ENCODE measurements at places on chromosomes 2 and 18.
A peak's percentile ranks its signal among the peaks of the same experiment; 100 is the strongest.

GRCh38 chr2:31333527-31334183 is 80.9 kb downstream of the XDH start:
- DNase-seq = peak; percentile 85

DNA sequence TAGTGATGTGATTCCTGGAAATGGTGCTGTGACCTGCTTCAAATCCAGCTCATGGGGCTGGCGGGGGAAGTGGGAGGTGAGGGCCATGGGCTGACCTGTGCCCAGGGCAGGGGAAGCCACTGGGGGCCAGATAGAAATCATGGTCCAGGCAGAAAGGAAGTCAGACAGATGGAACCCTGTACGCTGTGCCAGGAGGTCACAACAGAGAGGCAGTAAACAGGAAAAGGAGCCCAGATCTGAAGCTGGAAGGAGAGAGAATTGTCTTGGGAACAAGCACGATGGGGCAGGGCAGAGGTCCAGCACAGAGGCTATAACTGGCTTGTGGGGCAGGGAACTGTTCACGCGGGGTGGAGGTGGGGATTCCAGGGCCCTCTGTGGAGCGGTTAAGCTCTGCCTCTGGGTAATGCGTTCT is 76.0 kb downstream of the RNF144A start:
- DNase-seq = no peak

DNA sequence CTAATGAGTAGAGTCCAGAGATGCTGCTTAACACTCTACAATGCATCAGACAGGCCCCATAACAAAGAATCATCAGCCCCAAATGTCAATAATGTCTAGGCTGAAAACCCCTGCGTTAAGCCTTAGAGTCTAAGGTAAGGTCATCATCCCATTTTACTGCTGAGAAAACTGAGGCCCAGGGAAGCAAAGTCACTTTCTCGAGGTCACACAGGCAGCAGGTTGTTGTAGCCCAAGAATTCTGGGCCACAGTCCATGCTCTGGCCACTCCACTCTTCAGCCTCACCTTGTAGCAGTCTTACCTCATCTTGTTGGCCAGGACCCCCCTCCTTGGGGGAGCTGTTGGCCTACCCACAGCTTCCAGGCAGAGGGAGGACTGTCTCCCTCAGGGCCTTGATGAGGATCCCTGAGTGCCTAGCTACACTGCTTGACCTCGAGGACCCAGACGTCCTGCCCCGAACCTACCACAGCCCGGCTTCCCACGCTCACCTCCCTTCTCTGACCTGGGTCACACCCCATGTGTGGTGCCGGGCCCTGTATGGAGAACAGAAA is 54.4 kb downstream of the SMAD7 start:
- DNase-seq = no peak

- DNase-seq = no peak
Measured at GRCh38 chr2:74425523-74425922, 4.0 kb downstream of the WDR54 start.

- DNase-seq = no peak
Measured at GRCh38 chr18:25279556-25279955, 72.4 kb downstream of the ZNF521 start.

- no peak for DNase-seq
Measured at GRCh38 chr2:137237055-137237454, 471.7 kb downstream of the THSD7B start.

DNA sequence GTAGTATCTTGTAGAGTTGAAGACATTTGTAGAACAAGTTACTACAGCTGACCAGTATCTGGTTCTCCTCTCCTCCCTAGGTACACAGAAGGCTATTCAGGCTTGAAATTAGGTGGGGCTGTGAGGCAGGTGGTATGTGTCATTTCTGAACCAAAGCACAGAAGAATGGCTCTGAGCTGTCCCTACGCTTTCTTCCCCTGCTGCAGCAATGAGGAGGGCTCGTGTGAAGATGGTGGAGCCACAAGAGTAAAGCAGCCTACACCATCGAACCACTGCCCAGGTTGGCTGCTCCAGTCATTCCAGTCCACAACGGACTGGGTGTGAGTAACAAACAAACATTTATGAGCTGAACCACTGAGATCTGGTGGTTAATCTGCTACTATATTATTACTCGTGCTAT is 148.9 kb downstream of the DTNB start:
- DNase-seq = no peak

GRCh38 chr18:76709659-76710645 is 112.4 kb upstream of the ZNF236 start:
- DNase-seq = peak; percentile 42

DNA sequence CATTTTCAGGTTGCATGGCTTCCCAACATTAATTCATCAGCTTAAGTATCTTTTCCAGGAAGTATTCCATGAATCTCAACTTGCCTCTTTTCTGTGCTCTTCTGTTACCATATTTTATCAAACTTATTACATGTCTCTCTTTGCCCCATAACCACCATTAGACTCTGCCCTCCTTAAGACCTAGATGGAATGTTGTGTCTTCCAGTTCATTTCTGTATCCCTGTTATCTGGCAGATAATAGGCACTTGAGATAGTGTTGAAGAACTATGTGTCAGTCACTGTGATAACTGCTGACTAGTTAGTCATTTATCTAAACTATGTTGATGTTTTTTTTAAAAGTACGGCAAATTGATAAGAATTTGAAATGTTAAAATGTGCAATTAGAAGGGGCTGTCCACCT is 41.8 kb downstream of the GLS start:
- no peak for DNase-seq

- no peak for DNase-seq
Measured at GRCh38 chr18:53028565-53028964, 688.6 kb downstream of the DCC start.

GRCh38 chr2:71884303-71885042 is 263.2 kb downstream of the CYP26B1 start:
- no peak for DNase-seq

- no peak for DNase-seq
Measured at GRCh38 chr2:61660511-61661388, 122.6 kb upstream of the XPO1 start.

- DNase-seq = no peak
Measured at GRCh38 chr2:163733956-163734355, 1.9 kb downstream of the FIGN start.

DNA sequence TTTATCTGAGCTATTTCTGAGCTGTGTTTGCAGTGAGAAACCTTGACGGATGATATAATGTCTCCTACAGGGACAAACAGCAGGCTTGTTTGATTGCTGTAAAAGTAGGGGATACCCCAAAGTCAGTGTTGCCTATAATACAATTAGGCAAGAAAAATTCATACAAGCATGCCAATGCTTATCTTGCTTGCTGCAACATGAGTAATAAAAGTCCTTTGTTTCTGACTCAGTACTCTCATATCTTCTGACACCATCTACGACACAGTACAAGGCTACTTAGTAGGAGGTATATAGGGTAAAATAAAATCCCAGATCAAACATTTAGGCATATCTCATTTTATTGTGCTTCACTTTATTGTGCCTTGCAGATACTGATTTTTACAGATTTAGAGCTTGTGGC is 33.0 kb downstream of the ERBB4 start:
- DNase-seq = no peak

DNA sequence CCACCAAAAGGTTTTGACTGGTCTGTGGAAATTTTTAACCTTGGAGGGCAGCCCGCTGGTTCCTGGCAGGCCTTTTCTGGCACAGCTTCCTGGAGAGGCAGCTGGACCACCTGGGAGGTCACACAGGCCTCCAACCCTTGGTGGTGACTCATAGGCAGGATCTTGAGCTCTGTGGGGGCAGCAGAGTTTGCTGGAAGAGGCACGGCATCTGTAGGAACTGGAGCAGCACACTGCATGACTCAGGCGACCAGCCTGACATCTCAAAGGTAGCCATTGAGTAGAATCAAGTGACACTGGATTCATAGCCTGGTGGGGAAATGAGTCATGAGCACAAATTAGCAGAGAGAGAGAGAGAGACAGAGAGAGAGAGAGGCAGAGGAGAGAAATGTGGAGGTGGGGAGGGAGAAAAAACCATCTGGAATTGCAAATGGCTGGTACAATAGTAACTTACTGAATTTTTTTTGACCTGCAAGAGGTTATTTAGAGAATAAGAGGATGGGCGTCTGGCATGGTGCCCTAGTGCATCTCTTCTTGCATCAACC is 57.4 kb downstream of the TRPM8 start:
- DNase-seq = no peak

DNA sequence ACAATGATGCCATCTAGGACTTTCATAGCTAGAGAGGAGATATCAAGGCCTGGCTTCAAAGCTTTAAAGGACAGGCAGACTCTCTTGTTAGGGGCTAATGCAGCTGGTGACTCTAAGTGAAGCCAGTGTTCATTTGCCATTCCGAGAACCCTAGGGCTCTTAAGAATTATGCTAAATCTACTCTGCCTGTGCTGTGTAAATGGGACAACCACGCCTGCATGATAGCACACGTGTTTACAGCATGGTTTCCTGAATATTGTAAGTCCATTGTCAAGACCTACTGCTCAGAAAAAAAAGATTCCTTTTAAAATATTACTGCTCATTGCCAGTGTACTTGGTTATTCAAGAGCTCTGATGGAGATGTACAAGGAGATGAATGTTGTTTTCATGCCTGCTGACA is 188.4 kb downstream of the SEPTIN10 start:
- no peak for DNase-seq

DNA sequence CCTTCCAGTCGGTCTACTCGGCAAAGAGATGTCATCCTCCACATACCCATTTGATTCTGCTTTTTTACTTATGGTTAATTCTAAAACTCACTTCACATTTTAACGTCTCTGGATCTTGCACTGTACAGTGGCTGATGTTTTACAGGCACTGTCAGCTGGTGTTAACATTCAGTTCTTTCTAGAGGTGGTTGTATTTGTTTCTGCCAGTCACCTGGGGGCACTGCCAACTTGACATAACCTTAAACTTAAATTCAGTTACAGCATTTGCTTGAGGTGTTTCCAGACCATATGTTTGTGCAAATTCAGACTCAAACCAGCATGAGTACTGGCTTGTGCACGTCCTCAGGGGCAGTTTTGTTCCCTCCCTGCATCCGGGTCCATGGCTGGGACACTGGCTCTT is 5.3 kb upstream of the TMEM185B start:
- no peak for DNase-seq

- DNase-seq = no peak
Measured at GRCh38 chr2:223589901-223590300, 12.3 kb downstream of the SCG2 start.

GRCh38 chr2:134080386-134081089 is 173.3 kb upstream of the MGAT5 start:
- DNase-seq = no peak

DNA sequence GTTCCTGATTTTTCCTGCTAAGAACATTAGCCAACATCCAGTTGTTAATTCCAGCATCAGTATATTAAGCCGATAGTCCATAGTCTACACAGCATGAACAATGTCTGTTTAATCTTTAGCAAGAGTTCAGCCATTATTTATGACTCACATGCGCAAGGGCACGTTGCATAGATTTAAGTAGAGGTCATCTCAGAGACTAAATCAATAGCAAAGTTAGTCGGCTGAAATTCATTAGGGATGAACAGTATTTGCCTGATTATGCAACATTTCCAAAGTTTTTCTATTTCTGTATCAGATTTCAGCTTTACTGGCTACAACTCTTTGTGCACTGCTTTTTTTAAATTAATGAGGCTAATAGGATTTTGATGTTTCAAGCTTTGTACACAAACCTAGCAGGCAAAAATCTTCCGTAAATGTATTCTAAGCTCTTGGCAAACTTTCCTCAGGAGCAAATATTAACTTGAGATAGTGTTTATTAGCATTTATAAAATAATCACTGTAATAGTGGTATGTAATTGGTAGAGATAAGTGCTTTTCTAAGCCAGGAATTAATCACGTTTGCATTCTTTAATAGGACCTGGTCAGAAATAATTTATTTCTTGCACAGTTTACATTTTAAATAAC is 578.7 kb upstream of the ID2 start:
- DNase-seq = no peak

DNA sequence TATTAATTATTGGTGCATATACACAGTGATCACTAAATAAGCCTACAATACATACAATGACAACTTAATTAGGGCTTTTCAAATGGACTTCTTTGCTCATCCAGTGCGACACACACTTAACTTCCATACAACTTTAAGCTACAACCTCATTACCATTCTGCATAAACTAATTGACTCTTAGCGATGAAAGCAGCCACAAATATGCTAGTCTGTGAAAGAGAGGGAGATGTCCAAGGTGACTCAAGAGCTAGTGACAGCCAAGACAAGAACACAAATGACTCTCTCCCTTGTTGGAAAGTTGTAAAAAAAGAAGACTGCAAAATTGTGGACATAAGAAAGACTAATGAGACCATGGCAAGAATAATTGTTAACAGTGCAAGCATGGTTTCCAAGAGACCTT is 264.8 kb downstream of the ARHGAP15 start:
- DNase-seq = no peak

DNA sequence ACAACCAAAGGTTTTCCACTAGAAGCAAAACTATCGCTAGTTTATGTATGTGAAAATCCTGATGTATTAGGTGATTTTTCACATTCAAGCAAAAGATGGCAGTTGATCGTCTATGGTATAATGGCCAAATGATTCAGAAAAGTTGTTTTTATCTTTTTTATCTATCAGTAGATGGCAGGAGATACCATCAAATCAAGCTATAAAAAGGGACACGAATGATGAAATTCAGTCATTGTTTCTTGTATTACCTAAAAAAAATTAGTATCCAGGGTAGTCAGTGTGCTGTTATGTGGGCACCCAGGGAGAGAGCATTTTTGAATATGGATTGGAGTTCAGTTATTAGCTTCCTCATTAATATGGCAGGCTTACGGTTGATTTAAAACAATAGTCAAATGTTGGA is 22.9 kb upstream of the CAVIN2 start:
- DNase-seq = no peak

DNA sequence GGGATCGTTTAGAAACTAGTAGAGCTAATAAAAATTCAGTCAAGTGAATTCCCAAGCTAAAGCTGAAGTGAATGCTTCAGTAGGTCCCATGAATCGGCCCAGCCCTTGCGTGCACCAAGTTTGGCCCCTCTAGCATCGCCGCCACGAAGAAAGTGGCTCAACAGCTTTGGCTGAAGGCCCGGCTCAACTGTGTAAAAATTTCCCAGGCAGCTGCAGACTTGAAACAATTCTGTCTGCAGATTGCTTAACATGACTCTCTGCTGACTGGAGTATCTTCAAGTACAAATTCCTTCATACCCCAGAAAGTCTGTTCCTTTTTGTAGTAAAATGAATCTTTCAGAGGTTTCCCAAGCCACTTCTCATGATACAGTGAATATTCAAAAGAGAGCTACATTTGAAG is 32.7 kb downstream of the ALMS1 start:
- DNase-seq = no peak

Data from NCI-H1417 treated with DMSO at 0.1 percent for 48 hours (cell line).